Activated naive CD4-positive, alpha-beta T cell treated with anti-CD3 and anti-CD28 coated beads for 36 hours (primary cell): ENCODE measurements at places on chromosomes 1 and 21. TPM values are rescaled to one million over a fixed set of nuclear protein-coding genes. Genes with fewer than 3 reads are reported as not detected.

DNA sequence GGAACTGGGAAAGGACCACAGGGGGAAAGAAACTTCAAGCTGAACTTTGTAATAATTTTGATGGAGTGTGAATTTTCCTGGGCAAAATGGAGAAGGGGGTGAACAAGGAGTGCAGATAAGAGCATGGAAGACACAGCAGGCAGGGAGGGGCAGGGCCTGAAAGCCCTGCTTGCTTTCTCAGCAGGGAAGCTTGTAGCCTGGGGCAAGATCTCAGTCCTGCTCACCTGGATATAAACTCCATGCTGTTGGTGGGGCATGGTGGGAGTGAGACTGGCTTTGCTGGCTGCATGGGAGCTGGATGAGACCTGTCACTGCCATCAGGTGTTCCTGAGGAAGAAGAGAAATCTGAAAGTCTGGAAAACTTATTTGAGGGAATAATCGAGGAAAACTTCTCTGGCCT lies 58.7 kb upstream of the RC3H1 start:
- no peak for DNase-seq

DNA sequence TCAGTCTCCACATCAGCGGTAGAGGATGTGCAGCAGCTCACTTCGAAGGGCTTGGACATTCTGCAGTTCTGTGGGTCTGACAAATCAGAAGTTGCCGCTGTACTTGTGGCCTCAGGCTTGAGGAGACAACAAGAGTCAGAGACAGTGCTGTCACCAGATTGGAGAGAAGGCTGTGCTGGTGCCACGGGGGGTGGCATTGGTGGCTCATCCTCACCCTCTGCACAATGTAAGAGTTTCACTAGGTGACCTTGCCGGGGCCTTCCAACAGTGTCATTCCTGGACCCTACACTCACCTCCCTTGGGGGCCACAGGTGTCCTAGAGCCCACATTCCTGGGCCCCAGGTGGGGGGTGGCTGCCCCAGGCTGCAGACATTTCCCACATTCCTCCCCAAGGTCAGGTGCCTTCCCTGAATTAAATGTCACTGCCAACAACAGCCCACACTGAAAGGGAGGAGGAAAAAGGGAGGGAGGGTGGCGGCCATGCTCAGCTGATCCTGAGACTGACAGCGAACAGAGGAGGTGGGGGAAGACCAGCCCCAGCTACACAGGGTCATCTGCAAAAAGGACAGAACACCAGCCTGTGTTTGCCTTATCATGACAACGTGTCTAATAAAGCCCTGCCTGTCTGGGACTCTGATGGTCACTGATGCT lies 46.4 kb downstream of the TMCC2 start:
- DNase-seq: peak; percentile 23

The TDRKH gene
- total RNA-seq: 22.5 TPM

DNA sequence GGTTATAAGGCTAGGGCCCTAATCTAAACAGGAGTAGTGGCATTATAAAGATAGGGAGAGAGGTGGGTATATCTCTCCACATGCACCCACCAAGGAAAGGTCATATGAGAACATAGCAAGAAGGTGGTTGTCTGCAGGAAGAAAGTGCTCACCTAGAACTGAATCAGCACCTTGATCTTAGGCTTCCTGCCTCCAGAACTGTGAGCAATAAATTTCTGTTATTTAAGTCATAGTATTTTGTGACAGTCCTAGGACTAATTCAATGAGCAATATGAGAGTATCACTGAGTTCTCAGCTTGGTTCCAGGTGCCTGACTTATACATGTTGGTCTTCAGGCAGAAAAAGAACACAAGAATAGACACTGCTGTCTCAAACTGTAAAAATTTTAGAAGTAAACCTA lies 51.8 kb downstream of the MRPL39 start:
- no peak for DNase-seq

GRCh38 chr1:186535388-186536133 lies 74.6 kb upstream of the PDC start:
- no peak for DNase-seq

The ACTN2 gene
- not detected for total RNA-seq

DNA sequence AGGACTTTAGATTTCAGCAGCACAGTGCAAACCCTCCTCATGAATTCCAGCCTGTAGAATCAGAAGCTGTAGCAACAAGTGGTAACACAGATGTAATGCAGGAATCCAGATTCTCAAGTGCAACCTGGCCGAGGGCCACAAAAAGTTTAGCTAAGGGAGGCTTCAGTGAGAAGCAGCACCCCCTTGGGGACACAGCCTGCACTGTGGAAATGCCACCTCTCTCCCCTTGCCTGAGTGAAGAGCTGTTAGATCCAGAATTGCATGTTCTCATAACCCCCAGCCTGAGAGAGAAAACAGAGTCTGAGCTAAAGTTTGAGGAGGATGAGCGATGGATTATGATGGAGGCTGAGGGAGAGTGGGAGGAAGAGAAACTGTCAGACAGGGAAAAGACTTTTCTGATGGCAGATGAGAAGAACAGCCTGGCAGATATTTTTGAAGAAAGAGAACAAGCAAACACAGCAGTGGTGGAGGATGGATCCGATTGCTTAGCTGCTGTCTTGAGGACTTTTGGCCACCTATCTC lies 80.5 kb upstream of the BMP8A start:
- DNase-seq: peak; percentile 83

DNA sequence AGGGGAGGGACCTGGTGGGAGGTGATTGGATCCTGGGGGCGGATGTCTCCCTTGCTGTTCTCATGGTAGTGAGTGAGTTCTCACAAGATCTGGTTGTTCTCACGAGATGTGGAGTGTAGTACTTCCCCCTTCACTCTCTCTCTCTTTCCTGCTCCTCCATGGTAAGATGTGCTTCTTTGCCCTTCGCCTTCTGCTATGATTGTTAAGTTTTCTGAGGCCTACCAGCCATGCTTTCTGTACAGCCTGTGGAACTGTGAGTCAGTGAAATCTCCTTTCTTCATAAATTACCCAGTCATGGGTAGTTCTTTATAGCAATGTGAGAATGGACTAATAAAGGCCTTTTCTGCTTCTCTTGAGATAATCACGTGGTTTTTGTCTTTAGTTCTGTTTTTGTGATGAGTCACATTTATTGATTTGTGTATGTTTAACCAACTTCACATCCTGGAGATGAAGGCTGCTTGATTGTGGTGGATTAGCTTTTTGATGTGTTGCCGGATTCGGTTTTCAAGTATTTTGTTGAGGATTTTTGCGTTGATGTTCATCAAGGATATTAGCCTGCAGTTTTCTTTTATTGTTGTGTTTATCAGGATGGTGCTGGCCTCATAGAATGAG lies 45.5 kb downstream of the RABGAP1L start:
- peak; percentile 25 for DNase-seq

DNA sequence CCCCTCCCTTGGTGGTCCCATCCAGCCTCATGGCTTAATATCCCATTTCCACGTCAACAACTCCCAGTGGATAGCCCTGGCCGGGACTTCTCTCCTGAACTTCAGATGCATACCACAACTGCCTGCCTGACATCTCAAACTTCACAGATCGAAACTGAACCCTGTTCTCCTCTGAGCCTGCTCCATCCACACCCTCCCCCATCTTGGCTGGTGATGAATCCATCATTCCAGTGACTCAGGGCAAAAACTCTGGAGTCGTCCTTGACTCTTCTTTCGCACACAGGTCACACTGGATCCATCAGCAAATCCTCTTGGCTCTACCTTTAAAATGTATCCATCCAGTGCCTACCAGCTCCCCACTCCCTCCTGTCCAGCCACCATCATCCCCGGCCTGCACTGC lies 3.9 kb downstream of the TAS1R2 start:
- no peak for DNase-seq

DNA sequence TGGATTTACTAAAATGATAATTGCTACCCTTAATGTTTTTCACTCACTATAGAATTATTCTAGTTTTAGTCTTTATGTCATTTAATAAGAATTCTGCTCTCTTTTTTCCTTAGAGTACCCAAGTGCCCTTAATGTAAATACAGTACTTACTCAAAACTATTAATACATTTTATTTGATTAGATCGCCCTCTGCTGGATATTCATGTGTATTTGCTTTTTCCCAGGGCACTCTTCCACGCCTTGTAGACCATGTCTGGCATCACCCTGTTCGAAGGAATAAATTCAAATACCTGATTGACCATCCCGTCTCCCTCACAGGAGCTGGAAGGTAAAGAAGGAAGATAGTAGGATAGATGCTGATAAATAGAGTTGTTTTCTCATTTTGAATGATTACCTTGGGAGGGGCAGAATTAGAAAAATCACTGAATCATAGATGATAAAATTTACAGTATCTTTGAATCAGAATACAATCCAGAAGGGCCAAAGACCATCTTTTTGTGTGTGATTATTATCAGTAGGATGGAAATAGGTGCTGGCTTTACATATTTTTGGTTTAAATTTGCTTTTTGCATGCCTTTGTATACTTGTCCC lies 4.1 kb downstream of the AXDND1 start:
- peak; percentile 45 for DNase-seq

DNA sequence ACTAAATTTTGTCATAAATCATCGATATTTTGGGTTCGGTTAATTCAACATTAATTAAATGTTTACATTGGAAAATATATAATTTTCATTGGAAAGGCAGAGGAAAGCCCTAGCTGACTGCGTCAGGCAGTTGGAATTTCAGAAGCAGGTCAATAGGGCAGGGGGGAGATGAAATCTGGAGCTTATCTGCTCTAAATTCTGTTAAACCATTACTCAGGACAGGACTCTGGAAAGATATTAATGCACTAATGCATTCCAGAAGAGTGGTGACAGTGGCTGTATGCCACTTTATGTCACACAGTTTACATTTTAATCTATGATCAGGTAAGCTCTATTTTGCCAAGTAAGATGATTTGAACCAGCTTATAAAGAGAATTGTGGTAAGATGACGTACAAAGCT lies 153.0 kb upstream of the B3GALT2 start:
- DNase-seq: no peak

The MNDA gene
- total RNA-seq: not detected

DNA sequence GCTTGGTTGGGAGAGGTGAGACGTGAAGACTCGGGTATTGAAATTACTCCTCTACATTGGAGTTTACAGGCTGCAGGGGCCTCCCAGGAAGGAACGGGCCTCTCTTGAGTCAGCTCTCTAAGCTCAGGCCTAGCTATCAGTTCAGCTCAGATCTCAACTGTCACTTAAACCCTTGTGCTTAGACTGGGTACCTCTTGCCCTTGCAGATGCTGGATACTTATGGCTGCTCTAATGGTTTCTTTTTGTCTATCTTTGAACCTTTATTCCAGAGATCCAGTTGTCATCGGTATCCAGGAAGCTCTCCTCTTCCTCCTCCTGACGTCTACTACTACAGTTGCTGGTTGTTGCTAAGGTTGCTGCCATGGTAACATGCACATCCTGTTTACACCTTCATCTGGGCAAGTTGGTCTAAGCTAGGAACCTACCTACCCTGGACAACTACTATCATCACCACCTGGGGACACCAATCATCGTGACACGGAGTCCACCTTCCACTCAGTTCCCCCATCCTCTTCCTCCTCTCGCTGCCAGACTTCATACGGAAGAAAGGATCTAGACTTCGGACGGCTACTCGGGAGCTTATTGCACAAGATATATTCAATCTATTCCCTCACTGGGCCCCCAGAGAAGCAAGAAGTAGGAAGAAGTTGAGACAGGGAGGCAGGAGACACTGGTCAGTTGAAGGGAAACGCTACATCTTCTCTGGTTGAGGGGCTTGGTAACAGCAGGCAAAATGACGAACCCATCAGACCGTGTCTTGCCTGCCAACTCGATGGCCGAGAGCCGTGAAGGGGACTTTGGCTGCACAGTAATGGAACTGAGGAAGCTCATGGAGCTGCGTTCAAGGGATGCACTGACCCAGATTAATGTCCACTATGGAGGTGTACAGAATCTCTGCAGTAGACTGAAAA lies 56.1 kb downstream of the ATP2B4 start:
- DNase-seq: peak; percentile 71

DNA sequence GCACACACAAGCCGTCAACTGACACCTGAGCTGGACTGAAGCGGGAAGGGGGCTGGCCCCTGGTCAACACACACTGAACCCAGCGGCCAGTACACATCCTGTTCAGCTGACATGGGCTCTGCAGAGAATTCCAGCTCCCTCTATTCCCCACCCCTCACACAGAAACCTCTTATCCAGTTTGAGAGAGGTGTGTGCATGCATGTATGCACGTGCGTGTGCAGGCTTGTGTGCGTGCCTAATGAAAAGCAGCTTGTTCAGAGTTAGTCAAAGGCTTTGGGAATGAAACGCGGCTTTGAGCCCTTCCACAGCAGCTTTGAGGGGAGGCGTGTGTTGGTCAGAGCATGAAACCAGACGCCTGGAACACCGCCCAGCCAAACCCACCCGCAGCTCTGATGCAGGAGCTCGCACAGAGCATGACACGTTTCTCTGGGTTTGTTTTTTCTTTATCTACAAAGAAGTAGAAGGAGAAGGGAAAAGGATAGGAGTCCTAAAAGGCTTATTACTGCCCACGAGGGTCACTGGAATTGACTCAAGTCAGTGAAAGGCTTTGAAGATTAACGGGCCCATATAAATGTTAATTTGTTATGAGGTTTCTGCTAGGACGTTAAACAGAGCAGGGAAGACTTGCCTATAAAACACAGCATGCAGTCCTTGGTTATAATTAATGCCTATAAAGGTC lies 184.2 kb downstream of the ETS2 start:
- DNase-seq: no peak

GRCh38 chr1:76841460-76841859 lies 25.8 kb upstream of the ST6GALNAC5 start:
- no peak for DNase-seq

- no peak for DNase-seq
Observed at GRCh38 chr21:32256251-32256650, 22.6 kb downstream of the MIS18A start.
